KBM-7 (cell line): ENCODE measurements at places on chromosomes 13 and 19.

GRCh38 chr19:40811478-40812341, 12.7 kb downstream of the EGLN2 start:
- no peak for DNase-seq

DNA sequence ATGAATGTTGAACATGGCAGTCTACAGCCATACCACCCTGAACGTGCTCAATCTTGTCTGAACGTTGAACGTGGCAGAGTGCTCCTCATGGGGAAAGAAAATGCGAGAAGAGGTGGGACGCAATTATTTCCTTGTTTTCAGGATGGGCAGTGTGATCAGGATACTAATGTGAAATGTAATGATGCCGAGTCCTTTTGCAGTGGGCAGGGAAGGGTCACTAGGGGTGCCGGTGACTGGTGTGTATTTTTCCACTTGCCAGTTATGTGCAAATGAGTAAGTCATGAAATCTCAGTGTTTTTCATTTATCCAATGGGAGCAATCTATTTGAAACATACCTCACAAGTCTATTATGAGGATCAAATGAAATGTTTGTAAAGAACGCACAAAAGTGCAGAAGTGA, 84.8 kb downstream of the LNX2 start:
- peak; percentile 46 for DNase-seq

DNA sequence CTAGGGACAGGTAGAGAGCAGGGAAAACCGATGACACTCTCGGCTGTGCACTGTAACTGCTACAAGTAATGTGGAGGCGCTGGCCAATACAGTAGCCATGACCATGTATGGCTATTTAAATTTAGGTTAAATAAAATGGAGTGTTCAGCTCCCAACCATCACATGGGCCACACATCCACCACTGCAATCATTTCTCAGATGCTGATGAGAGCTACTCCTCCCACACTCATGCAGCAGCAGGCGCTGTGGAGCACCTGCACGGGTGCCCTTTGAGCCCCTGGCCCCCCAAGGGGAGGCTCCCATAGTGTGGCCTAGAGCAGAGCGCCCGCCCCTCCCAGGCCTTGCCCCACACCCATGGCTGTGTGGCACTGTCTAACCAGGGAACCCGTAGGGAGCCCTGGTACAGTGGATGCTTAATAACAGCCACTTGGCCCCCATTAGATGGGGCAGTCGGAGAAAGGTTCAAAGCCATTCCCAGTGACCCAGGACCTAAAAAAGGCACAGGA, 6.0 kb downstream of the ACP4 start:
- peak; percentile 53 for DNase-seq

DNA sequence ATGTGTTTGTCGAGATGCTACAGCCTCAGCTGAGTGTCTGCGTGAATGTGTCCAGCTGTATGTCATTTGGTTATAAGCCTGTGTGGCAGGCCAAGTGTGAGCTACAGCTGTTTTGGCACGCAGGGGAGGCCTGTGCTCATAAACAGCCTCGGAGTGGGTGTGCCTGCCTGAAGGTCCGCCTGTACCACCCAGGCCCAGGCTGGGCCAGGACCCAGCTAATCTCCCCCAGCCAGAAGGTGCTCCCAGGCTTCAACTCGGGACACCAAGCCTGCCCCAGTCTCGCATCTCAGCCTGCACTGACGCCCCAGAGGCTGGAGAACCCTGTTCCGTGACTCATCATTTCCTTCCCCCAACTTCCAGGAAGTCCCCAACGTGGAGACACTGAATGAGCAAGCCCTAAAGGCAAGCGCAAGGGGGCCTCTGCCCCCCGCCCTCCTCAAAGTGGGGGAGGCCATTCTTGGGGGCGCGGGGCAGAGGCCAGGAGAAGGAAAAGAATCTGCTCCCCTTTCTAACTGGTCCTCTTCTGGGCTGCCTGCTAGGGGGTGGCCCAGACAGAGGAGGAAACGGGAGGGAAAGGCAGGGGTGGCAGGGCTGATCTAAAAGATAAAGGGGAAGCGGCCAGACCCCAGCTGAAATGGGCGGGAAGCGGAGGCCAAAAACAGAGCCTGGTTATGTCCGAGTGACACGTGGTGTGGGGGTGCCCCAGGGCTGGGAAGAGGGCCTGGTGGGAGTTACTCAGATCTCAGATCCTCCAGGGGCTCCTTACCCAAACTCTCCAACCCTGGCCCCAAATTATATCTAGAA, 2.0 kb downstream of the SLC1A5 start:
- peak; percentile 94 for DNase-seq

GRCh38 chr13:48928757-48929430, 46.8 kb upstream of the FNDC3A start:
- DNase-seq = no peak

DNA sequence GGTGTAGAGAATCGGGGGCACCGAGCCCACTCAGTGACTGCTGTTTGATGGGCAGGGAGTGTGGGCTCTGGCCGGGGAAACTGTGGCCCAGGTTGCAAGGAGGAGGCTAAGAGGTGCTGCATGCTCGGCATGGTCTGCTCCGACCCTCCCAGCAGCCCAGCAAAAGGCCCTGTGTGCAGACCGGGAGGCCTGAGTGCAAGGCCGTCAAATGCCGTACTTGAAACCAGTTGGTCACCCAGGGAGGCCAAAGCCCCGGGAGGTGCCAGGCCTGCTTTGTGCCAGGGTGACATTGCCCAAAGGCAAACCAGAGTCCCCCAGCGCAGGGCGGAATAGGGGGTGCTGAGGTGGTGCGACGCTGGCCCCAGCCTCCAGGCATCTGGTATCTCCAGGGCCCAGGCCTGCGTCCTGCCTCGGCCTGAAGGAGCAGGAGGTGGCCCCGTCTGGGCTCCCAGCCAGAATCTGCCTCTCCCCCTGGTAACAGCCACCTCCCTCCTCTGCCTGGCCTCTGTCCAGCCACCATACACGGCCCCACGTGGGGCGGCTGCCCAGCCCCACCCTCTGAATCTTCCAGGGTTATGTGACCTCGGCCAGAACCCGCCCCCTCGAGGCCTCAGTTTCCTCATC, 4.0 kb downstream of the PIK3R2 start:
- DNase-seq = peak; percentile 53

GRCh38 chr19:35110974-35111373, 4.6 kb upstream of the FXYD3 start:
- no peak for DNase-seq

DNA sequence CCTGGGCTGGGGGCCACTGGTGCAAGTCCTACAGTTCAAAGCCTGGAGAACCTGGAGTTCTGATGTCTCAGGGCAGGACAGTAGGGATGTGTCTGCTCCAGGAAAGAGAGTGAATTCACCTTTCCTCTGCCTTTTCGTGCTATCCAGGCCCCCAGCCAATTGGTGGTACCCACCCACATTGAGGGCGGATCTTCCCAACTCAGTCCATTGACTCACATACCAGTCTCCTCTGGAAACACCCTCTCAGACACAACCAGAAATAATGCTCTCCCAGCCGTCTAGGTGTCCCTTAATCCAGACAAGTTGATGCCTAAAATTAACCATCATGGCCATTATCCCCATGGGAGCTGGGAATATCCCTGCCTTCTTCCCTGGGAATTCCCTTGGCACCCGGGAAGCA, 38.8 kb upstream of the CHST8 start:
- no peak for DNase-seq

- DNase-seq = no peak
These were observed 230.5 kb downstream of the LACC1 start for GRCh38 chr13:44110091-44110621.

DNA sequence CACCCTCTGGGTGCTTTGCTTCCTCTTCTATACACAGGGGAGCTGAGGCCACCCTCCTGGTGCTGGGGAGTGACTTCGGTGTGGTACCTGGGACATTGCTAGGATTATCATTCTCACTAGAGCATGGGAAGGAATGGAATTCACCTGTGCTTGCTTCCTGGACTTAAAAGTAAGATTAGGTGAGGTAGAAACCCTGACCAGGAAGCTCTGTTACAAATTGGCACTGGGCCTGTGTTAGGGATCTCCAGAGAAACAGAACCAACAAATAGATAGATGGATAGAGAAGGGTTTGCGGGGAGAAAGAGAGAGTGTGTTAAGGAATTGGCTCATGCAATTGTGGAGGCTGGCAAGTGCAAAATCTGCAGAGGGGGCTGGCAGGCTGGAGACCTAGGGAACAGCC, 13.9 kb upstream of the SIAH3 start:
- DNase-seq = no peak

DNA sequence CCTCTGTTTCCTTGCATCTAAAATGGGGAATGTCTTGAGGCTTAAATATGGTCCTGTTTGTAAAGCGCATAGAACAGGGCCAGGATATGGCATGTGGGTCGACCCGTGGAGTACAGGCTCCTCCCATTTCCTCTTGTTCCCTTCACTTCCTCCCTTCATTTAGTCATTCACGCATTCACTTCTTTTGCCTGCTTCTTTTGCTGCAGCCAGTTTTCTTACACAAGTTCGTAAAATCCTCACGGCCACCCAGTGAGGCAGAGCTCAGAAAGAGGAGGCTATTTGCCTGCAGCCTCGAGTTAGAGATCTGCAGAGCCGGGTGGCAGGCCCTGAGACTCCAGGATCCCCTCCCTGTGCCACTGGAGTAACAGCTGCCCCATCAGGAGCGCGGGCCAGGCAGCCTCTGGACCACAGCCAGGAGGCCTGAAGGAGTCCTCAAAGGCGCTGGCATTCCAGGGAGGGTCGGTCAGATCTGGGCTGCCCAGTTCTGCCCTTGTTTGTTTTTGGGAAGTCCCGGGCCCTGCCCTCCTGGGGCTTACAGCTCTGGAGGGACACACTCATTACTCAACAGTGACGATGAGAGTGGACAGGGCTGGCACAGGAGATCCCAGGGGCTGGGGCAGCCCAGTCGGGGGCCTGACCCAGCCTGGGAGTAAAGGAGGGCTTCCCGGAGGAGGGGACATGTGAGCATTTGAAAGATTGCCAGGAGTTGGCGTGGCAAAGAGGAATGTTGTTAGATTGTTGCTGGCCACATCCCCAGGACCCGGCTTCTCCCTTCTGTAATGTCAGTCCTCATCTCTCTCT, 4.6 kb downstream of the PPP5C start:
- DNase-seq = peak; percentile 69

- DNase-seq = no peak
These were observed 9.8 kb downstream of the FZR1 start for GRCh38 chr19:3515891-3516422.

- peak; percentile 30 for DNase-seq
These were observed 4.0 kb downstream of the P2RY11 start for GRCh38 chr19:10115392-10116084.

DNA sequence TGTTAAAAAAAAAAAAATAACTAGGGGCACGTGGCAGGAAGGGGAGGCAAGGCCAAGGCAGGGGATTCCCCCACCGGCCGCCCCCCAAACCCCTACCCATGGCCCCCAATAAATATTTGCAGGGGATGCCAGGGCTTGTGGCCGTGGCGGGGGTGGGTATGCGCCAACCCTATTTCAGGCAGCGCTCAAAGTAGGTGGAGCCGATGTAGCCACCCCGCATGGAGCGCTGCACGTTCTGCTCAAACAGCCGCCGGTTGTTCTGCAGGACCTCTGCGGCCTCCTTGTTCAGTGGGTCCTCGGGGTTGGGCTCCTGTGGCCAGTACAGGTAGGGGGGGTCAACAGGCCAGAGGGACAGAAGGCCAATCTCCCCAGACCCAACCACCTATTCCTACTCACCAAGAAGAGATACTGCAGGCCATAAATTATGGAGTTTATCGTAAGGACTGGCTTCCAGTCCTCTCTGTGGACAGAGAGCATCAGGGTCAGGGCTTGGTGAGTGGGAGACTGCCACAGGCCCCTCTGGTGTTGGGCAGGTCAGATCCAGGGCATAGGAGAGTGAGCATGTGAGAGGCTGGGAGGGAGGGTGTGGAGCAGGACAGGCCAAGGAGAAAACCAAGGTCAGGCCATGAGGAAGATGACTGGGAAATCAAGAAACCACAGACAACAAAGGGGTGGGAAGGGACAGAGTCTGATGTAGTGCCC, 1.2 kb upstream of the CHMP2A start:
- no peak for DNase-seq

- DNase-seq = peak; percentile 77
These were observed 601 bp downstream of the FBXL3 start for GRCh38 chr13:77026255-77026860.

DNA sequence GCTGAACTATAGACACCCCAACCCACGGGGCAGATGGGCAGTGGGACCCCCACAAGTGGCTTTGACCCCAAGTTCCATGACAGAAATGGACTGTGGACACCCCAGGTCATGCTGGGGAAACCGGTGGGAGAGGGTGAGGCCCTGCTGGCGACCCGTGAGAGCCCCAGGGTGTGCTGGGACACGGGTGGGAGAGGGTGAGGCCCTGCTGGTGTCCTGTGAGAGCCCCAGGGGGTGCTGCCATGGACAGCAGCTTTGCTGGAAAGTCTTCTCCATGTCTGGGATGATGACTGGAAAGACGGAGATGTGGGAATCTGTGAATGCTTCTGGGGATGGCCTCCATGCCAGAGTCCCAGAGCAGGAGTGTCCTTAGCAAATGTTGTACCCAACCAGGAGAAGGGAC, 148.4 kb downstream of the URI1 start:
- DNase-seq = no peak

DNA sequence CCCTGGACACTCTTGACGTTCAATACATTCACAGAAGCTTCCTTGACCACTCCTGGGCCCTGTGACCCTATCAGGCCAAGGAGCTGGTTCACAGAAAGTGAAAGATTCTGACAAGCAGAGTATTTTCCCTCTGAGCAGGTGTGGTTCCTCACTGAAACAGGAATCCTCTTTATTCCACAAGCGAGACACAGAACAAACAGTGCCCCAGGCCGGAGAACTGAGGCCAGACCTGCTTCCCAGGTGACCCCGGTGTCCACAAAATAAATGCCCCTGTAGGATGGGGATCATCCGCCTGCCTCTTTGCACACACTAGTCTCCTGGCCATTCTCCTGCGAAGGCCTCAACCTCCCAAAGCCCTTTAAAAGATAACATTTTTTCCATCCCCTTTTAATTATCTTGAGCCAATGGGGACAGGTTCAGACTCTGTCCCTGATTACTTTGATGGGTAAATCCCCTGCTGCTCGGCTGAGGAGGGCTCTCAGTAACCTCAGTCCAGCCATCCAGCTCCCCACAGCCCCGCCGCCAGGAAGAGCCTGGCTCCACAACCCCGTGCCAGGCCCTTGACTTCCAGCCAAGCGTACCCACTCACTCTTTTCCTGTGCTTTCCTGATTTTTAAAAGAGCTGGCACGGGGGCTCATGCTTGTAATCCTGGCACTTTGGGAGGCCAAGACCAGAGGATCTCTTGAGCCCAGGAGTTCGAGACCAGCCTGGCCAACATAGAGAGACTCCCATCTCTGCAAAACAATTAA, 129.1 kb downstream of the FOXO1 start:
- no peak for DNase-seq

GRCh38 chr13:44068737-44069136, 189.0 kb downstream of the LACC1 start:
- no peak for DNase-seq

DNA sequence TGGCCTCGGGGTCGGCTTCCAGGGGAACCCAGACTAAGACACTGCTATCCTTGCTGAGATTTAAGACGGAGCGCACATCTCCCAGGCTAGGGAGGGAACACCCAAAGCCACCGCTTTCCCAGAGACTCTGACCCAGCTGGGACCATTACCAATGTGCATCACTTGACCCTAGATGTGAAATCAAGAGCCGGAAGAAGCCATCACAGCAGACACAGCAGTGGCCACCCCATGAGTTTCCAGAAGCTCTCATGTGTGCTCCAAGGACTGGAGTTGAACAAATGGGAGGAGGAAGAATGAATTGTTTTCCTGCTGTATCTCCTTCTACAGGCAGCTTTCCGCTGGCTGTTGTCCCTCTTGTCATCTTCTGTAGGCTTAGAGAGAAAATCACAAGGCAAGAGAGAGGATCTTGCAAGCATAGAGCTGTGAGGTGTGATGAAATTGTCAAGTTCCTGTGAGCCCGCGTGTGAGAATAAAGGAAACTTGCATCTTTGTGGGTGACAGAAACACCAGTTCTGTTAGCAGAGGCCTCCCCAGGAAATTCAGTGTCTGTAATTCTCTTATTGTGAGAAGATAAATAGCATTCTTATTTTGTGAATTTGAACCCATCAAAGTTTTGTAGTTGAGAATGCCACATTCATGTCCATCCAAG, 711.8 kb downstream of the UQCRFS1 start:
- no peak for DNase-seq
